ENCODE measurements at places on chromosomes 1 and 21.

GRCh38 chr1:83864991-83865390 lies 133.9 kb downstream of the TTLL7 start:
- no peak for DNase-seq

- DNase-seq, result no peak
These were observed 10.8 kb upstream of the SMIM12 start for GRCh38 chr1:34870395-34870794.

- DNase-seq, result no peak
These were observed 168.9 kb upstream of the HMCN1 start for GRCh38 chr1:185565302-185565701.

DNA sequence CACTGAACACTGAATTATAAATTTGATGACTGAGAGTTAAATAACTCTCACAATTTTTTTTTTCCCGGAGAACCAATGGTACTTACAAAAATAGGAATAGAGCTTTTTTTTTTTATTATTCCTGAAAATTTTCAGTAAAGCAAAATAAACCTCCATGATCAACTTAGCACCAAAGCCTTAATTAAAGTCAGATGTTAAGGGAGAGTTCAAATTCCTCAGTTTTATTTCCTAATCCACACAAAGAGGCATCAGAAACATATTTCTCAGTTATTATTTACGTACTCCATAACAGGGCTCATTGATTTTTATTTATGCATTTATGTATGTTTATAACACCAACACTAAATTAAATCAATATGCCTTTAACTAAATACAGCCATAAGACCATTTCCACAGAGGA lies 55.5 kb downstream of the PLPPR5 start:
- DNase-seq, result no peak

DNA sequence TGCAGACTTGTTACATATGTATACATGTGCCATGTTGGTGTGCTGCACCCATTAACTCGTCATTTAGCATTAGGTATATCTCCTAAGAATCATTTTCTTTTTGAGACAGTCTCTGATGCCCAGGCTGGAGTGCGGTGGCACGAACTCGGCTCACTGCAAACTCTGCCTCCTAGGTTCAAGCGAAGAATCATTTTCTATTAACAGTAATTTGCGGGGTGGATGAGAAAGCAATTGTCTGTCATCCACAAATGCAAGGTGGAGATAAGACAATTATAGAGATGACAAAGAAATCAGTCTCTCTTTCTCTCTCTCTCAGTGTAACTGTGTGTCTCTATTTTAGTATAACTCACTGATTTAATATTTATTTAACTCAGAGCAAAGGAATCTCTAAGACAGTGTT lies 131.0 kb upstream of the KIAA1614 start:
- DNase-seq, result no peak

GRCh38 chr1:210259561-210259960 lies 27.0 kb downstream of the SERTAD4 start:
- no peak for DNase-seq

- DNase-seq, result peak; percentile 66
These were observed 89.6 kb upstream of the EDN2 start for GRCh38 chr1:41573785-41574713.

- DNase-seq, result no peak
These were observed 142.4 kb downstream of the FCRL5 start for GRCh38 chr1:157409927-157410326.

- DNase-seq, result peak; percentile 38
These were observed 29.3 kb downstream of the TNNT2 start for GRCh38 chr1:201348211-201348566.

DNA sequence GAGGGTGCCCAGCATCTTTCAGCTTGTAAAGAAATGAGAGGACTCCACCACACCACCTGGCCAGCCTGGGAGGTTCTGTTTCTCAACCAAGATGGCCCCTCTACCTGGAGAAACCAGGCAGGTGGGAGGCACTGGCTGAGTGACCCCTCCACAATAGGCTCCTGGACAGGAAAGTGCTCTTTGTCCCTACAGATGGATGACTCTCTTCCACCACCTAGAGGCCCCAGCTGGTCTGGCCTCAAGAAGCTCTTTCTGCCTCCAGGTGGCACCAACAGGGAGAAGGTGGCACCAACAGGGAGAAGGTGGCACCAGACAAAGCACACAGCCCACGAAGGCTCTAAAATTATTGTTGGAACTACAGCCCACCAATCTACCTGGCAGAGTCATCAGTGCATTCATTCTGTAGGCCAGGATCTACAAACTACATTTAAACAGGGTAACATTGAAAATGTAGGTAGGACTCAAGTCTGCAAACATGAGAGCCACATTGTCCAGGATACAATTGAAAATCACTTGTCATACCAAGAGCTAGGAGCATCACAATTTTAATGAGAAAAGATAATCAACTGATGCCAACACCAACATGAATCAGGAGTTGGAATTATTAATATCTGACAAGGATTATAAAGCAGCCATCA lies 14.4 kb downstream of the TMPRSS3 start:
- DNase-seq, result peak; percentile 86

DNA sequence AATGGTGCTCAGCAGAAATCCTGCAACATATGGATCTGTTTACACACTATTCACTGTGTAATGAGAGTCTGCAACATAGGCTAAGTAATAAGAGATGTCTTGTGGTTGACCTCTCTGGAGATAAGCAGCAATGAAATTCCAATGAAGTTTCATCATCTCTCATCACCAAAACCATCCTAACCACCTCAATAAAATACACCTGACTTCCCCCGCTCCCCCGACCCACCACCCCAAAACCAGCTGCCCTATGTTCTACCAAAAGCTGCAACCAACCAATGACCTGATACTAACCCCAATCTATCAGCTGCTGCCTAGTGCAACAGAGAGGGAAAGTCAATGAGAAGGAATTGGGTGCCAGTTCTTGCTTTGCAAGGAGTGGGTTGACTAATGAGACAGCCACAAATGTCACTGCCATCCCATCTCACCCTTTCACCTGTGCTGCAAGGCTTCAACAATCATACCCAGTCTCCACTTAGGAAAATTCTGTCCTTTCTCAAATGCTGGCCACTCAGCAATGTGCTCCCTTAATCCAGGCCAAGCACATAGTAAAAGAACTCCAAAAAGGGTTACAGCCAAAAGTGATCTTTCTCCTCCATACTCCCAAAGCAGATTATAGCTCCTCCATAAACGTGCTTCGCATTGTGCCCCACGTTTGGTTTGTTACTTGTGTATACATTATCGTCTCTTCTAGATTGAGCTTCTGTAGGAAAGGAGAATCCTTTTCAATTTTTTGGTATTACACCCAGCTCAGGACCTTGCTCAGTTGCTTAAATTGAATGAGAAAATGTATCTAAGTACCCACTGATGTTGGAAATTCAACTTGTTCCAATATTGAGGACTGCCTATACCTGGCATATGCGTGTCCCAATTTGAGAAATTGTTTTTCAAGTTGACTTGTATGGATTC lies 29.0 kb downstream of the MRPL39 start:
- no peak for DNase-seq

DNA sequence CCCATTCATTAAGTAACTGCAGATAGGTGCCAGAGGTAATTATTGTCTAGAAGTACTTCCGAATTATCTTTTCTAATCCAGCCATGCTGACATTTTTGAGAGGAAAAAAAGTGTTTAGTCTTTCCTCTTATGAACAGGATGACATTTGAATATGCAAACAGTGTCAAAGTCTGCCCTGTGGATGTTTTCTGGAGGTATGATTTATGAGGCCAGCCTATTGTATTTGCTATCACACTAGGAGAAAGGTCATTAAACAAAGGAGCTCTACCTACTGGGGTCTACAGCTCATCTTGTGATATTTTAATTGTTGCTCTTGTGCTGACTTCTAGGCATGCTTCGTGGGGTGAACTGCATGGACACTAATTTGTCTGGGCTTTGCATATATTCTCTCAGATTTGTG lies 559.7 kb upstream of the CAMK1G start:
- DNase-seq, result peak; percentile 67

DNA sequence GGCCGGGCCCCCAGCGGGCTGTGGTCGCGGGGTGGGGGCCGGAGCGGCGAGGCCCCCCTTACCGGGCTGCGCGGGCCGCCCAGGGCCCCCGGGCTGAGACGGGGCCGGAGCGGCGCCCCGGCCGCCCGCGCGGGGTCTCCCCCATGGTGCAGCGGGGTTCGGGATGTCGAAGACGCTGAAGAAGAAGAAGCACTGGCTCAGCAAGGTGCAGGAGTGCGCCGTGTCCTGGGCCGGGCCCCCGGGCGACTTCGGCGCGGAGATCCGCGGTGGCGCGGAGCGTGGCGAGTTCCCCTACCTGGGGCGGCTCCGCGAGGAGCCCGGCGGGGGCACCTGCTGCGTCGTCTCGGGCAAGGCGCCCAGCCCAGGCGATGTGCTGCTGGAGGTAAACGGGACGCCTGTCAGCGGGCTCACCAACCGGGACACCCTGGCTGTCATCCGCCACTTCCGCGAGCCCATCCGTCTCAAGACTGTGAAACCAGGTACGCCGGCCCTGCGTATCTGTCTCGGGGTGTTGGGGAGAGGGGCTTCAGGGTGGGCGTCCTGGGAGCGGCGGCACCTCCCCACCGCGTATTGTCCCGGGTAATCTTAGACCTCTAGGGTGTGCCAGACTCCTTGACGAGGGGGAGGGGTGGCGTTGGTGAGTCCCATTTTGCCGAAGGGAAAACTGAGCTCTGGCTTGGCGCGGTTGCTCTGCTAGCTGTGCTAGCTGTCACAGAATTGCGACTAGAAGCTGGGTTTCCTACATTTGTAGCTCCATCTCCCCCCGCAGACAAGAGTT lies 745 bp downstream of the MAGI3 start:
- peak; percentile 41 for DNase-seq

DNA sequence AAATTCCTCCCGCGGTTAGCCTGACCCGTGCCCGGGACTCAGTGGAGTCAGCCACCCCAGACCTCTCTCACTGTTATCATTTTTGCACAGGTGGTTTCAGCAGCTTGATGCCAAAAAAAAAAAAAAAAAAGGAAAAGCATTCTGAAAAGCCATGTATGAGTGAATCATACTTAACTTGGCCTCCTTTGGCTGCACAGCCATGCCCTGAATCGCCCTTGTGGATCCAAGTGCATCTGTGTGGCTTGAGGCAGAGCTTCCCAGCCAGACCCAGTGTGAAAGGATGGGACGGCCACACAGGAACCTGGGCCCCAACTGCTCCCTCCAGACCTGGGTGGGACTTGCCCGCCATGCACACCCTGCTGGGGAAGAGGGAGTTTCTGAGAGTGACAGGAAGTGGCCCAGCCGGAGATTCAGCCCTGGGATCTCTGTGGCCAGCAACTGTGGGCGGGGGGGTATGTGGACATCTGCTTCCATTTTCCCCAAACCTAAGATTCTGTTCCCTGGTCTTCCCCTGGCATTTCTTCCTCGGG lies 8.6 kb downstream of the YBEY start:
- DNase-seq, result no peak

DNA sequence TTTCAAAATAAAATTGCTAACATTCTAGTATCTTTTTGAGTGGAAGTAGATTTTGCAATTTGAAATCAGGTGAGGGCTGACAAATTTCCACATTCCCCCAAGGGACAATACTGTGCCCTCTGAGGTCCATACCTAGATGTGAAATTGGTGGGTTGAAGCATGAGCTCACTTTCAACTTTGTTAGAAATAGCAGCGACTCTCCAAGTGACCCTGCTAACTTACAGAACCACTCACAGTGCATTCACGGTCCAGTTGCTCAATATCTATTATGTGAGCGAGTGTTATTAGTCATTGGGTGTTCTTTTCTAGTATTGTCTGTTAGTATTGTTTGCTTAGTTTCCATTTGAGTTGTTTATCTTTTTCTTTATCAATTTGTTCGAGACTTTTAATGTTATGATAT lies 53.6 kb upstream of the ASB17 start:
- DNase-seq, result no peak

- no peak for DNase-seq
These were observed 16.7 kb upstream of the IL10RB start for GRCh38 chr21:33249331-33250002.

DNA sequence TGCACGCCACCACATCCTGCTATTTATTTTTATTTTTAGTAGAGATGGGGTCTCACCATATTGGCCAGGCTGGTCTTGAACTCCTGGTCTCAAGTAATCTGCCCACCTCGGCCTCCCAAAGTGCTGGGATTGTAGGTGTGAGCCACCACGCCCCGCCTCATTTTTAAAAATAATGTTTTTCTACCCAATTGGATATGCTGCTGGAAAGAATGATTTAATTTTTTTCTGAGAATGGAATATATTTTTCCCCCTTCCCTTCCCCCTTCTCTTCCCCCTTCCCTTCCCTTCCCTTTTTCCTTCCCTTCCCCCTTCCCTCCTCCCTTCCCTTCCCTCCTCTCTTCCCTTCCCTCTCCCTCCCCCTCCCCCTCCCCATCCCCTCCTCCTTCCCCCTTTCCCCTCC lies 17.7 kb upstream of the HMGN1 start:
- no peak for DNase-seq

Data from NCI-H146 (cell line).